ENCODE measurements at places on chromosomes 16 and 17.

DNA sequence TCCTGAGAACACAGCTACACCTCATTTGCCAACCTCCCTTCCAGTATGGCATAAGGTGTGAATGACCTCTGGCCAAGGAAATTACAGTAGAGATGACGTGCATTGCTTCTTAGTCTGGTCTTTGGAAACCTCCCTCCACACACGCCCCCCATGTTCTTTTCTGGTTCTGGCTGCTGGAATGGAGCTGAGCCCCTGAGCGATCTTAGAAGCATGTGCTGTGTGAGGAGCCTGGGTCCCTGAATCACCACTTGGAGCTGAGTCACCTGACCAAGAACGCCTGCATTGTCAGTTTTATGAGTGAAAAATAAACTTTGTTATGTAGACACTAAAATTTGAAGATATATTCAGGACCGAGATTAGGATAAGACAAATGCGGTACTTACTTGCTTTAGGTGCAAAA, 51.4 kb downstream of the HS3ST3A1 start:
- no peak for DNase-seq

GRCh38 chr17:50260501-50260911, 13.8 kb upstream of the TMEM92 start:
- no peak for DNase-seq

DNA sequence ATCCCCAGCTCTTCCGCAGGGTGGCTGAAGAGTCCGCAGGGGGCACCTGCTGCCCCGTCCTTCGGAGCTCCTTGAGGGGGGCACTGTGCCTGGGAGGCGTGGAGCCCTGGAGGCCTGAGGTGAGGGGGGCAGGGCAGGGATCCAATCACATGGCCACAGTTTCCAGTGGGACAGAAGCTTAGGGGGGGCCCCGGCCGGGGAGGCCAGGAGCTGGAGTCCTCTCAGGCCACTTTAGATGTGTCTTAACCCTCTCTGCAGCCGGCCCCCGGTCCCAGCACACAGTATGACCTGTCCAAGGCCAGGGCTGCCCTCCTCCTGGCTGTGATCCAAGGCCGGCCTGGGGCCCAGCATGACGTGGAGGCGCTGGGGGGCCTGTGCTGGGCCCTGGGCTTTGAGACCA, 10.8 kb downstream of the ZNF213 start:
- no peak for DNase-seq

- DNase-seq = no peak
Observed at GRCh38 chr17:29004081-29004692, 1.6 kb downstream of the SEZ6 start.

DNA sequence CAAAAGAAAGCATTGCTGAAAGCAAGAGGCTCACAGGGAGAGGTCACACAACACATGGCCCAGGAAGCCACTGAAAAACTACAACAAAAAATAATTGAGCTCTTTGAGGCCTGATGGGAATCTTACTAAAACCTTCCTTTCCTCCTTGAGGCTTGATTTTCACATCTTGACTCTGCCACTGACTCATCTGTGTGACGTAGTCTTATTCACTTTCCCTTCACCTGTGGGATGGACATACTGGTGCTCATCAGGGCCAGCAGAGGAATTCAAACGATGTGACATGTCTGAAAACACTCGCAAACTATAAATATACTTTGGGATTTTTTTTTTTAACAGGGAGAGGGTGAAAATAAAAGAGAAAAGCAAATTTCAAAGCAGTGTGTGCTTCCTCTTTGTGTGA, 78.3 kb upstream of the ASIC2 start:
- DNase-seq = no peak

Data from iPS DF 19.7 (cell line).